ENCODE measurements at places on chromosomes 3 and 15.
A peak's percentile ranks its signal among the peaks of the same experiment; 100 is the strongest.

- DNase-seq, result no peak
Observed at GRCh38 chr3:147712357-147712756, 303.2 kb downstream of the ZIC1 start.

DNA sequence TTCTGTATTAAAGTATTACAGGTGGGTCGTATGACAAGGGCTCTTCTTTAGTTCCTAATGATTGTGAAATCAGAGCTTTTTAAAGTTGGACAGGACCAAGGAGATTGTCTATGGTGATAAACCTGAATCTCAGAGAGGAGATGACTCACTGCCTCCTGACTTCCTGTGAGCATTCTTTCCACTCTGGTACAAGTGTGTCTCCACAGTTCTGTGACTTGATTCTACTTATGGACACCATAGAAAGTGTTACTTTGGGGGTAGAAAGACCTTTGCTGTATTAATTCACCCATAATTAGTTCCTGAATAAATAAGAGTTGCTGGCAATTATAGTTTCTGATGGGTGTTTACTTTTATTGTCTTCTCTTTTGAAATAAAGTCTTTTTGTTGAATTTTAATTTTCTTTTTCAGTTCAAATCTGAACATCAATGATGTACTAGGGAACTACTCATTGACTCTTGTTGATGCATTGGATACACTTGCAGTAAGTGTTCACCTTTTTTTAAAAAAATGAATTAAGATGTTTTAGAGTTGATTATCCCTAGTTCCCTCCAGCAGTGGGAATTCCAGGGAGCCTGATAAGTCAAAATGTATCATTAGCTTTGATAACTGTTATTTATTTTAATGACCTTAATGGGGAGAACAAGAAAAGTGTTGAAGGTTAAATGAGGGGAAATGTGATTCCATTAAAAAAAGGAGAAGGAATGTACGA, 7.4 kb downstream of the EDEM1 start:
- DNase-seq, result no peak

- no peak for DNase-seq
Observed at GRCh38 chr3:122562923-122563716, 980 bp downstream of the PARP9 start.

GRCh38 chr3:76651784-76652183, 388.1 kb upstream of the ROBO2 start:
- DNase-seq, result no peak

DNA sequence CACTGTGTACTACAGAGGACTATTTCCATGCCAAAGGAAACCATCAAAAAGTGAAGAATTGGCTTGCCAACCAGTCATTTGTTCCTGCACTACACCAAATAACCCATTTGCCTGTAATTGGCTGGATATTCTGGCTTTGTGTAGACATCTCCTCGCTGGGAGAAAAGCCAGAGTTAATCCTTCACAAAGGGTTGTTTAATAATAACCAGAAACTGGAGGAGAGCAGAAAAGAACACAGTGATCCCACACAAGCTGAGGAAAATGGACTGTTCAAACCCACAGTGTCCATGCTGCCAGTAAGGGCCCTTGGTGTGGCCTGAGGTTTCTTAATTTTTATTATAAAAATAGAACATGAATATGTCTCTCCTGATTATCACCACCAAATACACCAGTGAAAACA, 294.0 kb downstream of the RORA start:
- DNase-seq, result no peak

- DNase-seq, result no peak
Observed at GRCh38 chr3:13579063-13579462, 30.1 kb downstream of the FBLN2 start.

GRCh38 chr3:177934001-177934891, 602.0 kb upstream of the KCNMB2 start:
- DNase-seq, result no peak

- DNase-seq, result no peak
Observed at GRCh38 chr3:129890891-129891290, 2.6 kb downstream of the TMCC1 start.

GRCh38 chr15:57537072-57537471, 54.6 kb upstream of the MYZAP start:
- DNase-seq, result no peak

DNA sequence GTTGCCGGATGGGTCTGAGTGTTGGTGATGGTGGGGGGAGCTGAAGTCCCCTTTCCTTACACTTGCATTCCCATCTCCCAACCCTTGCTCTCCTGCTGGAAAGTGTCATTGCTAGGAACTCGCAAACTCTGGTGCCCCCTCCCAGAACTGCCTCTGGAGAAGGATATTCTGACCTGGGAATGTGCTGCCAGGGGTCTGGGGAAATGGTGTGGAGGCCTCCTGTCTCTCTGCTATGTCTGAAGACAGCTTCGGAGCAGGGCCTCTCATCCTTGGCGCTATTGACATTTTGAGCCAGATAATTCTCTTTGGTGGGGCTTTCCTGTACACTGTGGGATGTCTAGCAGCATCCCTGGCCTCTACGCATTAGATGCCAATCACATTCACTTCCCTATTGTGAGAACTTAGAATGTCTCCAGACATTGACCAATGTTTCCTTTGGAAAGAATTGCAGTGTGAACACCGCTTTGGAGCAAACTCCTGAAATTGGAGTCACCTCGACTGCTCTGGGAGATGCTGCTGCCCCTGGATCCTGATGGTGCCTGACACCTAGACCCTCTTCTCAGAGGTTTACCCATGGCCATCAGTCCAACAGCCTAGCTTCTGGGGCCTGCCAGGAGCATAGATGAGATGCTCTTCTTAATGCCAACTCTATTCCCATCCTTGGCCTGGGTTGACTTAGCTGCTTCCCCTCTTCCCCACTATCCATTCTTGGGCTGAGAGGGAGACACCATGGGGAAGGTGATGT, 2.2 kb upstream of the KY start:
- DNase-seq, result no peak

- DNase-seq, result no peak
Observed at GRCh38 chr3:194612221-194612620, 21.0 kb downstream of the TMEM44 start.

DNA sequence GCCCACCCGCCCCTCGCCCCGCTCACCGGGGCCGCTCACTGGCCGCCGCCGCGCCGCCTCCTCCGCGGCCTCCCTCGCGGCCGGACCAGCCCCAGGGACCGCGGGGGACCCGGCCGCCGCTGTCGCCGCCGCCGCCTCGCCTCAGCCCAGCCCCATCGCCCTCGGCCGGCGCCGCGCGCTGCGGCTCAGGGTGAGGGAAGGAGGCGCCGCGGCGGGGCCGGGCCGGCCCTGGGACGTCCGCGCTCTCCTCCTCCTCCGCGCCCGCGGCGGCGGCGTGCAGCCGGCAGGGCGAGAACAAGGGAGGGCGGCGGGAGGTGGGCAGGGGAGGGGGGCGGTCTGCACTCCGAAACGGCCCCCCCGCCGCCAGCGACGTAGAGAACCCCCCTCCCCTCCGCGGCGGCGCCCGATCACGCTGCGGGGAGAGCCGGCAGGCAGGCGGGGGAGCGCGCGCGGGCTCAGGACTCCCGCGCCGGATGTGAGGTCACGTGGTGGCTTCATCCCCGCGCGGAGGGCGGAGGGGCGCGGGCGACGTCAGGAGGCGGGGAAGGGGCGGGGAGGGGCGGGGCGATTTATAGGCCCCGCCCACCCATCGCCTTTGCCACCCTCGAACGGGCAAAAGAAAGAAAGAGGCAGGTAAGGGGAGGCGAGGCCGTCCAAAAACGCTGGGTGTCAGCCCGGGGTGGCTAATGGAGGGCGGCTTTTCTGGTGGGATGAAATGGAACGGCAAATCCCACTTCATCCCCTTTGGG, at the start of gene ATP13A3:
ATP13A3 (minus strand) TSS at position 463 of the 749 bp plus-strand sequence. CDS start 24,812 bp downstream, outside the sequence.
- DNase-seq, result peak; percentile 70

- DNase-seq, result no peak
Observed at GRCh38 chr3:83890039-83890762, 1068.6 kb upstream of the CADM2 start.

- DNase-seq, result no peak
Observed at GRCh38 chr3:183074261-183074660, 25.0 kb downstream of the MCCC1 start.

DNA sequence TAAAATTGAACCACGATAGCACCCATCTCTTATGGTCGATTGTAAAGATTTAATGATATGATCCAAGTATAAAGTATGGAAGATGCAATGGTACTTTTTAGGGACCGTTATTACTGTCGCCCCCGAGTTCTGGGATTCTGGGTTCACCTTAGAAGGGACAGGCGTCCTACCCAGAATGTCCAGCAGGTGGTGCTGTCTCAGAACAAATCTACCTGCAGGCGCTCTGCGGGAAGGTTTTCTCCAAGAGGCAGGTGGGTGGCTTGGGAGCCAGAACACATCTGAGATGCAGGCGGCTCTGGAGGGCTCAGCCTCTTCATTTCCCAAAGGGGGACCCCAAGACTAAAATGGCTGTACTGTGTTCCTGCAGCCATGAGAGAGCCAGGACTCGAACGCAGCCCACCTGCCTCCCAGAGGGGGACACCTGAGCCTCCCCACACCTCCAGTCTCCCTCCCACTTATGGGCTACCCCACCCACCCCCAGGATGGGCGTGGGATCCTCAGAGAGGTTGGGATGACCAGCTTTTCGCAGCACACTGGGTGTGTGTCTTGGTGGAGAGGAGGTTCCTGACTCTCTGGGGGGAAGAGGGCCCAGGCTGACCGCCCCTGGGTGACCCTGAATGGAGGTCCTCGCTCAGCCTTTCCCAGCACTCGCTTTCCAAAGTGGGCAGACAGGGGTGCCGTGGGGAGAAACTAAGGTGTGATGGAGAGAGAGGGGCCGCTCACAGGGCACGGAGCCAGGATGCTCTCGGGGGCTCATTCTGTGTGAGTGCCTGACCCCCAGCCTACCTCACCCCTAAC, 28.1 kb upstream of the CORO2B start:
- DNase-seq, result peak; percentile 54

GRCh38 chr15:49343546-49343945, 79.5 kb upstream of the FGF7 start:
- DNase-seq, result no peak

GRCh38 chr3:195908694-195909581, 587 bp upstream of the TNK2 start:
- DNase-seq, result no peak

- DNase-seq, result no peak
Observed at GRCh38 chr3:105927741-105928140, 58.9 kb upstream of the CBLB start.

- no peak for DNase-seq
Observed at GRCh38 chr3:178907081-178907480, 164.5 kb downstream of the ZMAT3 start.

DNA sequence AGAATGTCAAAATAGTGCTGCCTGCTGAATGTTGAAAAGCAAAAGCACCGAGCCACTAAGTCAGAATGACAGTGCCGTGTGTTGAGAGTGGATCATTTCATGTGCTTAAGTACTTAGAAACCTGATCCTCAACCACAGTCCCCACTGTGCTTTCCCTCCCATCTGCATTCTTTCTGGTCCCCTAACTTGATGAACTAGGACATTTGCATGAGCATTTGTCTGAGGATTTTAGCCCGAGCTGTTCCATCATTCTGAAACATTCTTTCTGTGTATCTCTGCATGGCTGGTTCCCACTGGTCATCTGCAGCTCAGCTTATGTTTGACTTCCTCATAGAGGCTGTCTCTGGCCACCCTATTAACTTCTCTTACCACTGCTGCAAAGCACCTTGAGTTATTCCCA, 42.0 kb downstream of the SST start:
- DNase-seq, result no peak

DNA sequence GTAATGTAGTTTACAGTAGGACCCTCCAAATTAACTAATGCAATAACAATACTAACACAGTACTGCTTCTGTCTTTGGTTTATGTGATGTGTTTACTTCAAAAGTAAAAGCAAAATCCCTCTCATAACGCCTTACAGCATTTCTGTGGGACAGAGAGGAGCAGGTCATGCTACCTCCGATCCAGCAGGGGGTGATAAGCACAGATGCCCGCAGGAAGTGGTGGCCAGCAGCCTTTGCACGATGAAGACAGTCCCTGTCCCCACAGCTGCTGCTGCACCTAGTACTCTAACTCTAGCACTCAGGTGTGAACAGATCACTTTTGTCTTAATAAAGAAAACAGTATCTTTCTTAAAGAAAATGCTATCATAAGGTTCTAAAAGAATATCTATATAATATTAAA, 38.3 kb downstream of the ANO10 start:
- DNase-seq, result no peak

DNA sequence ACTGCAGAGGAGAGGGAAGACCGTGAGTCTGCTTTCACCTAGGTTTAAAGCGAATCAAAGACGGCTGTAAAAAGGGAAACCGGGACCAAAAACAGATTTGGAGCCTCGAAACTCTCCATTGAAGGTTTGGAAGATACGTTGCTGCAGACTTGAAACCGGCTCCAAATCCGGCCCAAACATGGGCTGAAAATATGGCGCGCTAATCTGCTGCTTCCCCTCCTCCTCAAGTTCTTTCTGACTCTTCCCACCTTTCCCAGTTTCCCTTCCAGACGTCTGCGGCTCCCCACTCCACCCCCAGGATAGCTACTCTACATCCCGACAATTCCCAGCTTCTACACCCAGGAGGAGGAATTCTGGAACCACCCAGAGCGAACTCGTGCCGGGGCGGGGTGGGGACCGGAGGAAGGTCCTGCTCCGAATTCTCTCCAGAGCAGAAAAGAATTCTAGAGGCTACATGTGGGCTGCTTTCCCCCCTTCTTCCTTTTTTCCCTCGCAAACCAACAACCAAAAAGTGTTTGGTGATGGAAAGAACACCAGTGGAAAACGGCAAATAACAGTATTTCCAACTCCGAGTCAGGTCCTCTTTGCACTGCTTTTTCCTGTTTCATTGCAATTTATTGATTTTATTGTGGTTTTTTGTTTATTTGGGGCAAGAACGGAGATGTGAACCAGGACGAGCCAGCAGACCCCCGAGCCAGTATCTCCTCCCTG, 8.5 kb downstream of the EOMES start:
- DNase-seq, result no peak

- DNase-seq, result no peak
Observed at GRCh38 chr3:108391917-108392593, 95.7 kb downstream of the HHLA2 start.

GRCh38 chr15:46442184-46442583, 807.4 kb downstream of the SQOR start:
- no peak for DNase-seq

DNA sequence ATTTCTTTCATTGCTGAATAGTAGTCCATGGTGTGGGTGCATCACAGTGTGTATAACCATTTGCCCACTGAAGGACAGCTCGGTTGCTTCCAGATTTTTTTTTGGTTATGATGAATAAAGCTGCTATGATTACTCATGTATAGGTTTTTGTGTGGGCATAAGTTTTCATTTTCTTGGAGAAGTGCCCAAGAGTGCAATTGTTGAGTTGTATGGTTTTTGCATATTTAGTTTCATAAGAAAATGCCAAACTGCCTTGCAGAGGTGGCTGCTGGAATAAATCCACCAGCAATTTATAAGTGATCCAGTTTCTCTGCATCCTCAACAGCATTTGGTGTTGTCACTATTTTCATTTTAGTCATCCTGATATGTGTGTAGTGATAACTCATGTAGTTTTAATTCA, 8.4 kb upstream of the SPESP1 start:
- no peak for DNase-seq

- DNase-seq, result no peak
Observed at GRCh38 chr3:64932666-64933342, 245.0 kb upstream of the ADAMTS9 start.

- no peak for DNase-seq
Observed at GRCh38 chr3:4030624-4031023, 231.4 kb downstream of the LRRN1 start.

Data from stimulated activated CD4-positive, alpha-beta T cell treated with anti-CD3 and anti-CD28 coated beads, TNF-alpha, amount 100 ng/mL, for 48 hours (primary cell).